ENCODE measurements at places on chromosomes 2 and 18.

- ATAC-seq, result peak; percentile 25
Measured at GRCh38 chr2:176122052-176122682, 352 bp upstream of the HOXD9 start.

GRCh38 chr2:141498561-141498960 lies 632.3 kb downstream of the LRP1B start:
- no peak for ATAC-seq

DNA sequence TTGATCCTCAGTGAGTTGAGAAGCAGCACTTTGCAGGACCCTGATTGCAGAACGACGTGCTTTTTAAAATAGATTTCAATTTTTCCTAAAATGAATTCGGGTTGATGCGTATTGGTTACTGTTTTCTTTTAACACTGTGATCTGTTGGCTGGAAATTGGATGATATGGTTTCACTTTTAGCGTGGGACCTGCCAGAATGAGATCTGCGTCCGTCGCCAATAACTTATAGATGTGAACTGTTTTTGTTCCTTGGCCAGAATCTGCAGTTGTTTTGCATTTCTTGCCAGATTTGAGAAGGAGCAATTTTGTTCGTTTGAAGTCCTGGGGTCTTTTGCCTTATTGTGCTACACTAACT lies 703 bp downstream of the UGGT1 start:
- no peak for ATAC-seq

DNA sequence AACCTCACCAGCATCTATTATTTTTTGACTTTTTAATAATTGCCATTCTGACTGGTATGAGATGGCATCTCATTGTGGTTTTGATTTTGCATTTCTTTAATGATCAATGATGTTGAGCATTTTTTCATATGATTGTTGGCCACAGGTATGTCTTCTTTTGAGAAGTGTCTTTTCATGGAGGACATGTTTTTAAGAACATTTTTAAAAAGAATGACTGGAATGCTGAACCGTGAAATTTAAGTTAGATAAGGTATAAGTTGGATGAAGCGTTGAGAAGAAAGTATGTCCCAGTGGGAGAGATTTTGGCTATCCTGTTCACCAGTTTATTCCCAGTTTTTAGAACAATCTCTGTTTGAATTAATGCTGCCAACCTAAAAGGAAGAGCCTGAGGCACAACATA lies 365.9 kb downstream of the CELF4 start:
- no peak for ATAC-seq

- ATAC-seq, result peak; percentile 80
Measured at GRCh38 chr2:46984642-46985476, 69.3 kb upstream of the MCFD2 start.

- no peak for ATAC-seq
Measured at GRCh38 chr2:241841181-241842066, 17.3 kb downstream of the PDCD1 start.

DNA sequence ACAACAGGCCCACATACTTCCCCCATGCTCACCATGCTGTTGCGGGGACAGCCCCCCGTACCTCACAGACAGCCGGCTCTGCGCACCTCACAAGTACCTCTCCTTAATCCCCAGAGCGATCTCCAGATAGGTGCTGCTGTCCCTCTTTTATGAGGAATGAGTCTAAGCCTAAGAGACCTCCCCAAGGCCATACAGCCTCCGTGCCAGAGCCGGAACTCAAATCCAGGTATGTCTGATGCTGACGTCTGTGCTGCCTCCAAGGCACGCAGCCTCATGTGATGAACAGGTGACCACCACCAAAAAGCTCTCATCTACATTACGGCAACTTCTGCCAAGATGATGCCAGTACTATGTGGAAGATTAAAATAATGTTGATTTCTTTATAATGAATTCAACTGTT lies 85.2 kb downstream of the EIPR1 start:
- no peak for ATAC-seq

DNA sequence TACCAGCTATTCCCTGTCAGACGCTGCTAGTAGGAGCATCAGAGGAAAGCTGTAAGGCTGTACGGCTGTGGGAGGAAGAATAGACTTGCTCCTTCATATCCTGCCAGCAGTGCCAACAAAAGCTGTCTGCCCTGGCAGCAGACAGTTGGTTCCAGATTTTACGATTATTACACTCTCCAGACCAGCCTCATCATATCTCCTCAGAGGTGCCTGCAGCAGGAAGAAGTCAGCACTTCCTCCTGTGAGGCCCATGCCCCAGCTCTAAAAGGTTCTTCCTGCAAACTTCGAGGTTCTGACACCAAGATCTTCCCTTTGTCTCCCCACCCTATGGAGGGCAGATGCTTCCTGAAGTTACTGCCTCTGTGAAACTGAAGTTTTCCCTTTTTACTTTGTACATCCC lies 537.7 kb upstream of the PKDCC start:
- no peak for ATAC-seq

- no peak for ATAC-seq
Measured at GRCh38 chr2:42944779-42945415, 152.5 kb upstream of the HAAO start.

GRCh38 chr18:35745814-35746213 lies 164.3 kb downstream of the GALNT1 start:
- no peak for ATAC-seq

DNA sequence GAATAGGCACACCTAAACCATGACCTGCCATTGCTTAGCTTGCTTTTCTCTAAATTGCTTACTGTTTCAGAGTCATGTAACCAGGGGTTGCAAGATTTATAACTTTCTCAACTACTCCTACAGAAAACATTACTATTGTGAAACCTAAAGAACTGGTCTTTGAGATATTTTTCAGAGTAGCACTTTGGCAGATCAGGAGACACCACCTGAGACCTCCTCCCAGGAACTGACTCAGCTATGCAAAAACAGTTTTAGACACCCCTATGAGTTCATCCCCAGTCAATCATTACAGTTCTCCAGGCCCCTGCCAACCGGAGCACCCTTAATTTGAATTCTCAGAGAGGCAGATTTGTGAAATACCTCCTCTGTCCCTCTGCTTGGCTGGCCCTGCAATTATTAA lies 80.3 kb downstream of the MBOAT2 start:
- no peak for ATAC-seq

All from activated CD4-positive, CD25-positive, alpha-beta regulatory T cell treated with anti-CD3 and anti-CD28 coated beads, Interleukin-2, amount 50 U/mL, for 24 hours (primary cell).